ENCODE measurements at places on chromosomes 3 and 15.
A peak's percentile ranks its signal among the peaks of the same experiment; 100 is the strongest.

DNA sequence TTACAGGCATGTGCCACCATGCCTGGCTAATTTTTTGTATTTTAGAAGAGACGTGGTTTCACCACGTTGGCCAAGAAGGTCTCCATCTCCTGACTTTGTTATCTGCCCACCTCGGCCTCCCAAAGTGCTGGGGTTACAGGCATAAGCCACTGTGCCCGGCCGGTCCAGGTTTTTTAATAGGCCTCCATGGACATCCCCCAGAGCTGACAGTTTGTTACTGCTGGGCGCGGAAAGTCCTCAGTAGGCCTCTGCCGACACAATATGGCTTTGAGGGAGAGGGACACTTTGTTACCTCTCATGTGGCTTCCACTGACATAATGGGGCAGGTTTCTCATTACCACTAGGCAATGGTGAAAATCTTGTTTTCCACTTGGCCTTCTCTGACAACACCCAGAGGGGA lies 152.0 kb downstream of the WNT7A start:
- ATAC-seq: no peak

- no peak for ATAC-seq
These were observed 44.8 kb downstream of the LHFPL4 start for GRCh38 chr3:9508781-9509180.

GRCh38 chr3:32816439-32817256 lies 1.1 kb upstream of the TRIM71 start:
- peak; percentile 18 for ATAC-seq

- peak; percentile 41 for ATAC-seq
These were observed at the start of gene ALG3 for GRCh38 chr3:184248454-184249411. ALG3 (minus strand) TSS chr3:184248962; CDS start chr3:184248940, 22 bp downstream.

DNA sequence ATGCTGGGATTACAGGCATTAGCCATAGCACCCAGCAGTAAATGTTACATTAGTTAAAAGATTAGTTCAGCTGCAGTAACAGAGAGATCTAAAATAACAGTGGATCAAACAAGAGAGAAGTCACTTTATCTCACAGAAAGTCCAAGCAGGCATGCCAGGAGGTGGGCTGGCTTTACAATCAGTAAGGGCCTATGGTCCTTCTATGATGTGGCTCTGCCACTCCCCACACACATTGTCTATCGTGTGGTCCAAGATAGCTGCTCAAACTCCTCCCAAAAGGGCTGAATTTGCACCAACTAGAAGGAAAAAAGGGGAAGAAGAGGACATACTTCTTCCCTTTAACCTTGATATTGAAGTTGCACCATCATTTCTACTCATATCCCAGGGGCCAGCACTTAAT lies 4.6 kb upstream of the RUVBL1 start:
- no peak for ATAC-seq

GRCh38 chr15:100729461-100729860 lies 127.1 kb downstream of the ASB7 start:
- ATAC-seq: no peak

DNA sequence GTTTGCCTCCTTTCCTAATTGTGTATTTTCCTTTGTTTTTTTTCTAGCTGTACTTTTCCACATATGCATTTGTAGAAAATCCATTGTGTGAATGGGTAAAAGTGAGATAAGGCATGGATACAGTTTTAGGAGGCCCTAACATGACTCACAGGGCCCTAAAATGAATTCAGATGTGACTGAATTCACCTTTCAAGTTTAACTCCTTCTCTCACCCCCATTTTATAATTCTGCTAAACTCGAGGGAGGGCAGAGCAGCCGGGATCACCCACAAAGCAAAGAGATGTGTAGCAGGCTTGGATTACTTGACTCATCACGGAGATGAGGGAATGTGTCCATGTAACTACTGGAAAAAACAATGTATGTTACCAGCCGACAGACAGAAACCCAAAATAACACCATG lies 59.9 kb downstream of the FOXP1 start:
- no peak for ATAC-seq

DNA sequence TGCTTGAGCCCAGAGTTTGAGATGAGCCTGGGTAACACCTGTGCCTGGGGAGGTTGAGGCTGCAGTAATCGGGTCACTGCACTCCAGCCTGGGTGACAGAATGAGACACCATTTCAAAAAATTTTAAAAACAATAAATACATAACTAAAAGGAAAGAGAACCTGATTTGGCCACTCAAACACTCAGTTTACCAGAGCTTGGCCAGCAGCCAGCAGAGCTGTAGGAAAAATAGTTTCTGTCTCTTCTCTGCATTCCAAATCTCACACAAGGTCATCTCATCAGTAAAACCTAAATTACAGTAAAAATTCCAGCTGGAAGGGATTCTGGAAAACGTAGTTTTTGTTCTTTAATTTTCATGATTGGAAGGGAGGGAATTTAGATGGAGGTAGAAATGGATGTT lies 7.8 kb upstream of the PPM1L start:
- ATAC-seq: no peak

- no peak for ATAC-seq
These were observed 129.5 kb downstream of the THRB start for GRCh38 chr3:24365168-24365567.

Data from activated CD4-positive, CD25-positive, alpha-beta regulatory T cell treated with anti-CD3 and anti-CD28 coated beads, Interleukin-2, amount 50 U/mL, for 24 hours (primary cell).